ENCODE measurements at places on chromosomes 16 and 17.

- no peak for DNase-seq
Measured at GRCh38 chr16:87581857-87582215, 20.5 kb upstream of the JPH3 start.

- DNase-seq, result no peak
Measured at GRCh38 chr17:75980188-75981018, 1.4 kb downstream of the TEN1 start.

DNA sequence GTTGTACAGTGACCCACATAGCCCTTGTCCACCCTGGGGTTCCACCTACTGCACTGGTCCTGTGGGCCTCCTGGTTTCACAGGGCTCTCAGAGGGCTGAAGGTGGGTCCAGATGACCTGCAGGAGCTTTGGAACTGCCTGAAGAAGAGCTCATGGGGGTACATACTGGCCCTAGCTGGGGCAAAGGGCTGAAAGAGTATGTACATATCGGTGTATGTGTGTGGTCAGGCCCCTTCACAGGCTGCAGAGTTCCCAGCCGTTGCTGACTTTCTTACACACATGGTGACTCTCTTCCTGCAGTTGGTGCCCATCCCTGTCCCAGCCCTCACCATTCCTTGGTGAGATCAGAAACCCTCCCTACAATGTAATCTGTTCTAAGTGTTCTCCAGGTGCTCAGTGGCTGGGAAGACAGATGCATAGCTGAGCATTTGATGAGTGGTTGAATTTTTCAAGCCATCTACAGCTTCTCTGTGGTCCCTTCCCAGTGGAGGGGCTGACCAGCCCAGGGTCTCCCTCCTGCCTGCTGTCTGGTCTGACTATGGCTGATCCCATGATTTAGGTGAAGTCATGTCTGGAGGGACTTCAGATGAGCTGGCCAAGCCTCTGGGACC is 2.4 kb upstream of the NFATC3 start:
- no peak for DNase-seq

GRCh38 chr17:66412857-66413558 is 110.6 kb downstream of the PRKCA start:
- no peak for DNase-seq

GRCh38 chr17:75844530-75845057 is 390 bp upstream of the UNC13D start:
- no peak for DNase-seq

- no peak for DNase-seq
Measured at GRCh38 chr17:19263641-19264051, 26.5 kb downstream of the EPN2 start.

Measured in activated T-cell treated with anti-CD3 and anti-CD28 coated beads for 1 hour (primary cell).